ENCODE measurements at places on chromosomes 4 and X.

GRCh38 chr4:14265651-14266050 is 638.1 kb upstream of the BOD1L1 start:
- DNase-seq: no peak

DNA sequence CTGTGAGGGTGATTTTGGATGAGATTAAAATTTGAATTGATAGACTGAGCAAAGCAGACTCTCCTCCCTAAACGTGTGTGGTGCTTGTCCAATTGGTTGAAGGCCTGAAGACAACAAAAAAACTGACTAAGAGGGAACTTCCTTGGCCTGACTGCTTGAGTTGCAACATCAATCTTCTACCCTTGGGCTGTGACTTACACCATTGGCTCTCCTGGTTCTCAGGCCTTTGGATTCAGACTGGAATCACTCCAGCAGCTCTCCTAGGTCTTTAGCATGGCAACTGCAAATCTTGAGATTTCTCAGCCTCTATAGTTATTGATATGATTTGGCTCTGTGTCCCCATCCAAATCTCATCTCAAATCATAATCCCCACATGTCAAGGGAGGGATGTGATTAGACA is 49.7 kb upstream of the IGFBP7 start:
- DNase-seq: no peak

GRCh38 chr4:126753592-126753991 is 879.2 kb upstream of the INTU start:
- DNase-seq: no peak

DNA sequence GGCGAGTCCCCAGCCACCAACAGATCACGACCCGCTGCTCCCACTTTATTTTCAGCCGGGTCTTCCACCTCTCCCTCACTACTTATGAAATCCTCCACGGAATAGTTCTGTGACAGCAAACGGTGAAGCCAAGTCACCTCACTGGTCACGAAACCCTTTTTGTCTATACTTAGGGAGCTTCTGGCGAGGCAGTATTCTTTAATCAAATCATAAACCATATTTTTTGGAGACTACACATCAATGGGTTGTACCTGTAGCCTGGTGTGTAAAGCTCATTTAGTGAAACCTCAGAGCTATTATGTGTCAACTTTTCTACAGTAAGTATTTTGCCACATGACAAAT is 809 bp upstream of the H2AZ1 start:
- DNase-seq: no peak

DNA sequence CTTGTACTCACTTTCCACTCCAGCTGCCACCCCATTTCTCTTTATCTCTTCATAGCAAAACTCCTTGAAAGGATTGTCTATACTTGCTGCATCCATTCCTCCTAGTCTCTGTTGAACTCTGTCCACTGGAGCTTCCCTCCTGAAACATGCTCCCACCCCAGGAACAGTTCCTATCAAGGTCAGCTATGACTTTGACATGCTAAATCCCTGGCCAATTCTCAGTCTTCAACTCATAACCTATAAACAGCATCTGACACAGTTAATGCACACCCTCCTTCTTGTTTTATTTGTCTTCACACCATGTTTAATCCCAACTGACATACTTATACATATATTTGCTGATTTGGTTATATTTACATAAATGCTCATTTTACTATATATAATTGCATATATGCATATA is 47.8 kb downstream of the SPARCL1 start:
- DNase-seq: no peak

- DNase-seq: no peak
These were observed 1.5 kb downstream of the MRFAP1 start for GRCh38 chr4:6641971-6642320.

DNA sequence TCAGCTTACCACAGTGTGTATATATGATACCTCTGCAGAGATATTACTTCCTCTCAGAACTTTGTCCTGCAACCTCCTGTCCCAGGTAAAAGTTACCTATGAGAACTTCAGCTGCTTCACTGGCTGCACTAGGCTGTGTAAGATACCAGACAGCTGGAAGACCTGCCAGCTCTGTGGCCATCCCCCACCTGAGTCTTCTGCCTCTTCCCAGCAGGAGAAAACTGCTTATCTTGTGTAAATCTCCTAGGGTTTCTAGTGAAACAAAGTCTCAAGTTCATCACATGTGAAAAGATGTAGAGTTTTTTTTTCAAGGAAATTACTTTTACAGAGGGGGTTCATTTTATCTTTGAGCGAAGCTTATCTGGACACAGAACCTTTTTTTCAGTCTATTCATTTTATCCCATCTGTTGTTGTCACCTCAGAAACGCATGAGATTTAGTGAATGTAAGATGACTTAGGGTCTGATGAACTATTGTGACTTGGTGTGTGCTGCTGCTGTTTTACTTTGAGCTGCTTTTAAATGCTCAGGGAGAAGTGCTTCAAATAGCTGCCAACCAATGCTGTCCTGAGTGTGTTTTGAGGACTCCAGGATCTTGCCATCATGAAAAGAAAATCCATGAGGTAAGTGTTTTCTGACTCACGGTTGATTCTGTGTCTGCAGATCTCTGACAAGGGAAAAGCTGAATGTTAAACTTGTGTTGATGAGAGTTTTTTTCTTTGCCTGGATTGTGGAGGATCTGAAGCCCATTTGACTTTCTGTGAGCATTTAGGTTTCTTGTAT is 187.8 kb downstream of the FRAS1 start:
- DNase-seq: no peak

- DNase-seq: no peak
These were observed 102.4 kb downstream of the CAMK2D start for GRCh38 chr4:113659127-113659526.

GRCh38 chr4:13981499-13981898 is 354.0 kb upstream of the BOD1L1 start:
- no peak for DNase-seq

- DNase-seq: no peak
These were observed 12.9 kb downstream of the TLR10 start for GRCh38 chr4:38769857-38770256.

- DNase-seq: no peak
These were observed 13.6 kb downstream of the GASK1B start for GRCh38 chr4:158159054-158159717.

GRCh38 chr4:91127831-91128230 is 1000.6 kb downstream of the CCSER1 start:
- no peak for DNase-seq

- no peak for DNase-seq
These were observed 145.3 kb downstream of the DTHD1 start for GRCh38 chr4:36426741-36427140.

DNA sequence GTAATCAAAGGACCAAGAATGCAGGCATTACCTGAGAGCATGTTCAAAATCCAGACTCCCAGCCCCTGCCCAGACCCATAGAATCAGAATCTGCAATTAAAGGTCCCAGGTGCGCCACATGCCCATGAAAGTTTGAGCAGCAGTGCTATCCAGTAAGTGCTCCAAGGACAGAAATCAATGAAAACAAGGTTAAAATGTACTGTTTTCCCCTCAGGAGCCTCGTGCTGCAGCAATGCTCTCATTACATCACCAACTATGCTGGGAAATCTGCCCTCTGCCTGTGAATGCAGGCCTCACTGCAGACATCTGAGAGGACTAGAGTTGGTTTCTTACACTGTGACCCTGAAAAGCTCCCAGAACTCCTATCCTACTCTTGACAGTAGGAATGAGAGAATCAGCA is 21.1 kb downstream of the ANXA5 start:
- no peak for DNase-seq

DNA sequence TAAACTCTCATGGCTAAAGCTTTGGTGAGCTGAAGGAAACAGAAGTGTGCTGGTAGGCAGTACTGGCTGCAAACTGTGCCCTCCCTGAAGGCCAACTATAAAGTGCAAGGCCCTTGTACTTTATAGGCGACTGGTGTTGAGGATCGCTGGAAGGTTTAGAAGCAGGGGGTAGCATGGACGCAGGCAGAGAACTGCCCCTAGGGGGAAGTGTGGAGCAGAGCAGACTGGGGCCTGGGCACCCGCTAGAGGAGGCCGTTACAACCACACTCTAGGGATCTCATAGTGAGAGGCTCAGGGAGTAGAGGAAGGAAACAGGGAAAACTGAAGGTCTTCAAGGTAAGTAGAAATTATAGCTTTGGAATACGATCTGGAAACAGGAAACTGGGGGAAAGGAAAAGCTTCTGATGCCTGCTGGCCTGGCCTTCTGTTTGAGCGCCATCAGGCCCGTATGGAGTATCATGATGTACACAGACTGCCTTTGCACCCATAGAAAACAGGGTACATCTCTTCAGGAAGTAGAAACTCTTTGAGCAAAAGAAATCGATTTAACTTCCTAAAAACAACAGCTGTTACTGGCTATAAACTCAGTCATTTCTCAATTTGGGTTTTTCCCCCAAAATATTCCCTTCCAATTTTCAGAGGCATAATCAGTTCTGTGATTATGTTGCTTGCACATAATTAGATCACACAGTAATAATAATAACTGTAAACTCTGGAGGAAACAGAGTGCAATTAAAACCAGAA is 23.9 kb upstream of the TMSB4X start:
- DNase-seq: no peak

GRCh38 chr4:80112236-80112635 is 39.2 kb upstream of the ANTXR2 start:
- no peak for DNase-seq

- DNase-seq: no peak
These were observed 17.2 kb upstream of the RTL9 start for GRCh38 chrX:110341189-110342035.

GRCh38 chr4:147840838-147841738 is 109.2 kb downstream of the ARHGAP10 start:
- DNase-seq: no peak

DNA sequence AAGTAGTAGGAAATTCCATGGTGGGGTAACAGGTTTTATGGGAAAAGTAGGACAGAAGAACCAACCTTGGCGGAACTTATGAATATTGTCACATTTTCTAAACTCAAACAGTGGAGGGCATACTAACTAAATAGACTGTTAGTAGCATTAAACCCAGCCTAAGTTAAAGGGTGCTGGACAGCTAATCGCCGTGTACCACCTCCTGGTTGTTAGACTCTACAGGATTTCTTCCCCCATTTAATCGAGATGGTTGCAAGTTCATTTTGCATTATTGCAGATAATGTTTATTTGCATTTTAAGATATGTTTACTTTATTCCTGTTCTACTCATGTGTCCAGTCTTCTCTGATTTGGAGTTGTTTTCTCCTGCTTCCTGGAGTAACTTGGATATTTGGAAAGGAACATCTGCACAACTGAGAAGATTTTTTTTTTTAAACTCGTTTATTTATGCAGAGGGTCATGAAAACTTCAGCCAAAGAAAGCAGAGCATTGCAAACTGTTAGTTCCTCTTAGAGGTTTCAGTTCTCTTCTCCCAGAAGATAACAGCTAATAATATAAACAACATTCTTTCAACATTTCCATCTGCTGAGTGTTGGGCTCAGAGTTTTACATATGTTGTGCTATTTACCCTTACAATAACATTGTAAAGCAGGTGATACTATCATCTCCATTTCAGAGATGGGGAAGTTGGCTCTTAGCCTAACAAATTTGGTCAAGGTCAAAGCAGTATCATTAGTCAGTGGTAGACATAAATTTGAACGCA is 51.5 kb upstream of the TBC1D9 start:
- DNase-seq: no peak

DNA sequence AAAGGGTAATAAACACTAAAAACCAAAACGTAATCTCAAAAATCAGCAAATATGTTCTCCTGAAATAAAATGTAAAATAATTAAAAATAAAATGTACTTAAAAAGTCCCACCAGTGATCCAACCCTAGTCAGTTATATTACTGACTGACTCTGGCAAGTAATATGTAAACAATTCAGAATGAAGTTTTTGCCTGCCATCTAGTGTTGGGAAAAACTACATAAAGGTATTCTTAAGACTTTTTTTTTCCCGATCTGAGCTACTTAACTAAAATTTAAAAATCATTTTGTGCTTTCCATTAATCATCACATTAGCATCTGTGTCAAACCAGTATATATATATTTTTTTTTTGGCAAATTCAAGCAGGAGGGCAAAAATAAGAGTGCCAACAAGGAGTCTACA is 24.0 kb downstream of the RCHY1 start:
- DNase-seq: no peak

- no peak for DNase-seq
These were observed 104.2 kb downstream of the ANK2 start for GRCh38 chr4:113153529-113154101.

GRCh38 chrX:21756785-21757529 is 959 bp downstream of the SMPX start:
- DNase-seq: no peak

DNA sequence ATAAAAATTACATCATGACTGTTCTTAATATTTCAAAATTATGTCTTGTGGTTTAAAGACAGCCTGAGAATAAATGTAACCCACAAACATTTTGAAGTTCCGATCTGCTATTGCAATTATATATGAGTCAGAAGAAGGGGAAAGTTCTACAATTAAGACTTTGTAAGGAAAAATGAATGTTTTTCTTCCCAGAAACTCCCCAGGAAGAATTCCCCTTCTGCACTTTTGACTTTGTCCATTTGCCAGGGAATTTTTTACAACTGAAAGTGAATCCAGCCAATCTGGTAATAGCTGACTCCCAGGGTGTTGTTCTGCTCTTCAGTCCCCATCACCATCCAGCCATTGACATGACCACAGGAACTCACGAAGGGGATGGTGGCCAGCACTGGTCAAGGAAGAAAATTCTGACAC is 61.6 kb upstream of the NOCT start:
- no peak for DNase-seq

- no peak for DNase-seq
These were observed 21.1 kb downstream of the KIT start for GRCh38 chr4:54678826-54679225.

DNA sequence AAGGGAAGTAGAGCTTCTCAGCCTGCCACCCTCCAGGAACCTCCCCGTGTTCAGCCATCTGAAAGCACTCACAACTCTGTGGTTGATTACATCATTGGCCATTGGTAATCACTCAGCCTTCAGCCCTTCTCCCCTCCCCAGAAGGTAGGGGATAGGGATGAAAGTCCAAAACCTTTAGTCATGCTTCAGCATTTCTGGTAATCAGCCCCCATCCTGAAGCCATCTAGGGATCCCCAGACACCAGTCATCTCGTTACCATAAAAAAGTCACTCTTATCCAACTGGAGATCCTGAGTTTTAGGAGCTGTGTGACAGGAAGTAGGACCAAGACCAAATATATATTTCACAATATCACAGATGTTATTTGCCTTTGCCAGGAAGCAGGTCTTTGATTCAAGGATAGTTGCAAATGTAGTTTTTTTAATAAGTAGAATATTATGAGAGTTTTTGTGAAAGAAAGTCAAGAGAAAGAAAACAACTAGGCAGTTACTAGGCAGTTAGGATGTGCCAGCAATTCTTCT is 364.6 kb upstream of the NOCT start:
- no peak for DNase-seq

- no peak for DNase-seq
These were observed 37.2 kb upstream of the ARX start for GRCh38 chrX:25052798-25053534.

DNA sequence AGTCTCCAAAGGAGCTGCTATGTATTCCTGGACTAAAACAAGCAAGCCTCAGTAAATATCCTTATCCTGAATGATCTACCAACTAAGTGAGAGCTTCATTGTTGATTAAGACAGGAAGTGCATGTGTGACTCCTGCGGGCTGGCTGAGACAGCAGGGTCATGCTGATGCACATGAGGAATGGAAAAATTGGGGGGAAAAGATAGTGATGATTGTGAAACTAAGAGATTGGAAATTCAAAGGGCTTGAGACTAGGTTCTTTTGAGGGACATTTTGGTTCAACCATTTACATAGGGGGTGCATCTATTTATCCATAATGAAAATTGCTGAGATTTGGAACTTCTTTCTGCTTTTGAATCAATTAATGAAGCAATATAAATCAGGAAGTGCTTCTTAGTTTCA is 61.1 kb upstream of the C1QTNF7 start:
- DNase-seq: no peak

- DNase-seq: no peak
These were observed 179.8 kb downstream of the SCFD2 start for GRCh38 chr4:53185869-53186585.
